ENCODE measurements at places on chromosomes 2 and 18.

- DNase-seq: peak; percentile 12
Measured at GRCh38 chr2:217248312-217248935, 388.6 kb upstream of the TNP1 start.

GRCh38 chr2:205650450-205650849 lies 31.9 kb upstream of the NRP2 start:
- DNase-seq: no peak

GRCh38 chr18:70428439-70428838 lies 139.6 kb downstream of the SOCS6 start:
- DNase-seq: no peak

DNA sequence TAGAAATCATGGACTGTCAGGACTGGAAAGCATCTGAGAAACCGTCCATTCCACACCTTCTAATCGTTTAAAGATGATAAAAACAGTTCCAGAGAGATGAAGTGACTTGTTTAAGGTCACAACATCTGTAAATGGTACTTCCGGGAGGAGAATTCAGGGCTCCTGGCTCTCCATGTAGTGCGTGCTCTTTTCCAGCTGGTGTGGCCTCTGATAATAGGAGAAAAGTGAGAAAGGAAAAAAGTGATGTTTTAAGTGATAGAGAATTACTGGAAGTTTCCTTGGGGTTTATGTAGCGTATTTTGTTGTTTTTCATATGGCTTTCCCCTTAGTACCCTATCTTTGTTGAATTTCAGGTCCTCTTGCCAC lies 663 bp downstream of the C2orf49 start:
- DNase-seq: peak; percentile 20

- DNase-seq: no peak
Measured at GRCh38 chr18:39481281-39481680, 1915.7 kb upstream of the CELF4 start.

DNA sequence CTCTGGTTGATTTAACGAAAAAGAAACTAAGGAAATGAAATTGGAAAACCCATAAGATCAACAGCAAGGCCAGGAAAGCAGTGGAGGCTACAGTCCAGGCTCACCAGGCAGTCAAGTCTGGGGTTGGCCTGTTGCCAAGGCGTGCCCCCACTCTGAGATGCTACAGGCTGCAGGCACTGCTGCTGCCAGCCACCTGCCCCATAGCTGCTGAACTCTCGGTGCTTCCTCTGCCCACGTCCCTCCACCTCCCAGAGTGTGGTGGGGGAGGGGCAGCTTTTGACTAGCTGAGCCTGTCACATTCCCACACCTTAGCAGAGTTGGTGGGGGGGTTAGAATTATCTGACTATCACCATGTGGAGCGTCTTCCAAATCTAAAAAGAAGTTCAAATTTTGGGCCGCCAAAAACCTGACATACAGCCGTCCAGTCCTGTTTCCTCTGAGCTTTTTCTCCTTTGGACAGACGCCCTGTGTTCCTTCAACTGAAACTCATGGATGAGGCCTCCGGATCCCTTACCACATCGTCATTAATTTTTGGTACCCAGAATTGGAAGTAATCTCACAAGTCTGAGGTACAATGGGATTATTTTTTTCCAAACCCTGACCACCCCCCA lies 3.9 kb upstream of the SH3RF3 start:
- DNase-seq: no peak

- DNase-seq: no peak
Measured at GRCh38 chr2:130890941-130891669, 54.4 kb downstream of the ARHGEF4 start.

DNA sequence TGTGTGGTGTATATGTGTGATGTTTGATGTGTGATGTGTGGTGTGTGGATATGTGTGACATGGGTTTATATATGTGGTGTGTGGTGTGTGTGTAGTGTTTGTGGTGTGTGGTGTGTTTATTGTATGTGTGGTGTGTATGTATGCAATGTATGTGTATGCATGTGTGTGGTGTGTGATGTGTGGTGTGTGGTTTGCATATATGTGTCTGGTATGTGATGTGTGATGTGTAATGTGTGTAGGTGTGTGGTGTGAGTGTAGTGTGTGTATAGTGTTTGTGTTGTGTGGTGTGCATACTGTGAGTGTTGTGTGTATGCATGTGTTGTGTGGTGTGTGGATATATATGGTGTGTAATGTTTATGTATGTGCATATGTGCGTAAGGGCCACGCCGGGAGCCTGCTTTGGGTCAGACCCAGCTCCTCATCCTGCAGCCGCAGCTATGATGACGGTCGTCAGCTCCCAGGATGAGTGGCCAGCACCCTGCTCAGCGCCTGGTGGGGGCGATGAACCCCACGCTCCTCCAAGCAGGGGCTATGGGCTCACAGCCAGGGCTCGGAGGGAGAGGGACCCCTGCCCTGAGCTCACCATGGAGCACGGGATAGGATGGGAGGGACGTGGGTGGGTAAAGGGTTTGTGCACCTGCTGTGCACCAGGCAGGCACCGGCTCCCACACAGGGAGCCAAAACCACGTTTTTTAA lies 331.3 kb downstream of the EIPR1 start:
- DNase-seq: no peak

GRCh38 chr2:142286618-142287017 lies 155.8 kb upstream of the LRP1B start:
- DNase-seq: peak; percentile 73

- no peak for DNase-seq
Measured at GRCh38 chr18:38789141-38789540, 1223.5 kb upstream of the CELF4 start.

GRCh38 chr18:36377626-36378025 lies 80.1 kb downstream of the FHOD3 start:
- DNase-seq: peak; percentile 68

DNA sequence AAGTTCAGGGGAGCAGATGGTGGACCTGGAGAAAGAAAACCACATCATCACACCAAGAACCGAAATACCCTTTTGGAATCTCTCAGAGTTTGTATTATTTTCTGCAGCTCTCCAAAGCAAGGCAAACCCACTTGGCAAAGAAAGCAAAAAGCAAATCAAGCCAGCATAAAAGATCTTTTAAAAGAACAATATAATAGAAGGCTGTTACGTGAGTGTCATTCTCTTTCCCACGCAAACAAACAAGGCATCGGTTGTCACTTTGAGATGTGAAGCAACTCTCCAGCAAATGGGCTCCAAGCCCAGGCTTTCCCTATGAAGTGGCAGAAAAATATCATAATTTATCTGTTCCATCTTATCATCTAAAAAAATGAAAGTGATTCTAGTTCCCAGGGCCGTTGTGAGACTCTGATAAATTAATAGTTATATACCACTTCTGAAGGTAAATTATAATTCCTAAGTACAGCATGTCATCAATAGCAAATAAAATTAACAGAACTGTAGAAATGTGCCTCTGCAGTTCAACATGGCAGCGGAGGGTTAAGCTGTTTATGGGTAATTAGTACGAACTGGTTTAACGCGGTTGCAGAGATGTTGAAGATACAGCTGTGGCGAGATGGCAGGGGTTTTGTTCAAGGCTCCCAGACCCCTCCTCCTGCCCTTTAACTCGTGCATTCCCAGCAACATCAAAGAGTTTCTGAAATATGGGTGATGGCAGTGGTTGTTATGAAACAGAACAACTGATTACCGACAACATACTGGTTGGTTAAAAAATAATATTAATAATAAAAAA lies 89.2 kb downstream of the EPHA4 start:
- DNase-seq: no peak

GRCh38 chr2:130376433-130377293 lies 20.8 kb downstream of the PTPN18 start:
- no peak for DNase-seq

GRCh38 chr2:210363261-210363660 lies 48.3 kb upstream of the MYL1 start:
- peak; percentile 20 for DNase-seq

DNA sequence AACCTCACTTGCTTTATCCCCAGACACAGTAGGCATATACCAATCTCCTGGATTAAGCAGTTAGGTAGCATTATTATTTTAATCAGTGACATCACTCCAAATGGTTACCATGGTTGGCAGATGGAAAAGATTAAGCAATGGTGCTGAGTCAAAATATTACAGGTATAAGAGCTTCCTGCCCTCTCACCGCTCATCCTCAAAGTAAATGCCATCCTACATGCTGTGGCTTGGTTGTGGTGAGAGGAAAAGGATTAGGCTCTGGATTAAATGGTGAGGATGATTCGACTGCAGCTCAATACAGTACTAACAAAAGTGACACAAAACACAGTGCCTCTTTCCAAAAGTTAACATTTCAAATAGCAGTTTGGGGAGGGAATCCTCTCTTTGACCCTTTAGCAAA lies 108.9 kb upstream of the ACAA2 start:
- peak; percentile 32 for DNase-seq

GRCh38 chr2:182473635-182474034 lies 46.8 kb upstream of the PDE1A start:
- no peak for DNase-seq

GRCh38 chr18:48848641-48849143 lies 102.1 kb downstream of the SMAD7 start:
- DNase-seq: no peak

DNA sequence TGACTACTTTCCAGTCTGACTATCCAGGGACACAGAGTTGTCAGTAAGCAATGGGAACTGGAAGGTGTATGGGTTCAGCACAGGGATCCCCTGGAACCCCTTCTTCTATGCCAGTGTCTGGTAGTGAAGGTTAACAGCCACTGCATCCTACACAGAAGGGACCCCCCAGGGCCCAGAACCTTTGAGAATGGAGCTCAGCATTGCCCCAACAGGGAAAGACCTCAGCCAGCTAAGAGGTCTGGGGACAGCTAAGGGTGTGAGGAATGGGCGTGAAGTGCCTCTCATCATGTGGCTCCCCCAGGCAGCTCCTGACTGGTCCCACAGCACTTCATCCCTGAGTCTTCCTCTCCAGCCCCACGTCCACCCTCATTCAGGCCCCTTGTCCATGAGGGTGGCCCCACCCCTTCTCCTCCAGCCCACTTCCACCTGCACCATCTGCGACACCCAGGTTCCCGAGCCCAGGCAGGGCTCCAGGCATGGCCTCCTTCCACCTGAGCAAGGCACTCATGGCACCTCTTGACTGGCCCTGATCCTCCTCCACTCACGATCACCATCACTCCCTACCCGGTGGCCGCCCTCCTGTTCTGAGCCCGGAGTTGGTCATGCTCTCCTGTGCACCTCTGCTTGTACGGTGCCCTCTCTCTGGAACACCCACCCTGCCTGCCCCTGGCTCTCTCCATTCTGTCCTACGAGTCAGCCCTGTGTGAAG lies 77.1 kb downstream of the SFXN5 start:
- no peak for DNase-seq

GRCh38 chr18:33146014-33146413 lies 294.5 kb downstream of the CCDC178 start:
- DNase-seq: no peak

DNA sequence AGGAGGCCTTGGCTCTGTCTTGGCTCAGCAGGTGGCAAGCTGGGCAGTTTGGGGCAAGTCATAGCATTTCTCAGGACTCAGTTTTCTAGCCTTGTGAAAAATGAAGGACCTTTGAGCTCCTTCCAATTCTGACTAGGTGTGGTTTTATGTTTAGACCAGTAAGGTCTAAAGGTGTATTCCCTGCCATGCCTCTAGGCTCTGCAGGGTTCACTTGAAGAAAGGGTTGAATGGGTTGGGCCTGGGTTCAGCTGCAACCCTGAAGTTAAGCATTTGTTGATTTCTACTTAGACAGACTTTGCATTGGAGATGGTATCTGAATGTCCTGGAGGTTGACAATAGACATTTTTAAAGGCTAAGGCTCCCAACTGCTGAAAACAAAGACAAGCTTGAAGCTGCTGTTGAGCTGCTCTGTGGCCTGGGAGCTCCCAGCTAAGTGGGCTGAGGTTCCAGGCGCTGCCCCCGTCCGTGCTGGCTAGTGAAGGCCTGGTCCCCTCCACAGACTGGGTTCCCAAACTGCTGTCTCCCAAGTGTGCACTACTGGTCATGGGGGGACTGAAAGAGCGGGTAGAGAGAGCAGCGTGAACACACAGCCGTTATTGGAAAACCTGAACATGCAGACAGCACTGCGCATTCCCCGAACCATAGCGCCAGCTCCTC lies 100.7 kb upstream of the SMAD7 start:
- no peak for DNase-seq

DNA sequence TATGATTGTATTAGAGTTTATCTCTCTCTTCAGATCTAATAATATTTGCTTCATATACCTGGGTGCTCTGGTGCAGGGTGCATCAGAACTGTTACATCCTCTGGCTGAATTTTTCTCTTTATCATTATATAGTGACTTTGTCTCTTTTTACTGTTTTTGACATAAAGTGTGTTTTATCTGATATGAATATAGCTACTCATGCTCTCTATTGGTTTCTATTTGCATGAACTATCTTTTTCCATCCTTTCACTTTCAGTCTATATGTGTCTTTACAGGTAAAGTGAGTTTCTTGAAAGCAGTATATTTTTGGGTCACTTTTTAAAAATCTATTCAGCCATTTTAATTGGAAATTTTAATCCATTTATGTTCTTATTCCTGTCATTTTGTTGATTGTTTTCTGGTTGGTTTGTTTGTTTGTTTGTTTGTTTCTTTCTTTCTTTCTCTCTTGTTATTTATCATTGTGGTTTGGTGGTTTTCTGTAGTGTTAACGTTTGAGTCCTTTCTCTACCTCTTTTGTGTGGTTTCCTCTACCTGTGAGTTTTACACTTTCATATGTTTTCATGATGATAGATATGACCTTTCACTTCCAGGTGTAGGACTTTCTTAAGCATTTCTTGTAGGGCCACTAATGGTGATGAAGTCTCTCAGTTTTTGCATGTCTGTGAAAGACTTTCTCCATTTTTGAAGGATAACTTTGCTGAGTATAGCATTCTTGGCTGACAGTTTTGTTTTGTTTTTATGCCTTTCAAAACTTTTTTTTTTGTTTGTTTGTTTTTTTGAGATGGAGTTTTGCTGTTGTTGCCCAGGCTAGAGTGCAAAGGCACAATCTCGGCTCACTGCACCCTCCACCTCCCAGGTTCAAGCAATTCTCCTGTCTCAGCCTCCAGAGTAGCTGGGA lies 54.9 kb downstream of the CCNT2 start:
- DNase-seq: no peak

GRCh38 chr2:101361522-101361921 lies 25.8 kb downstream of the CREG2 start:
- DNase-seq: no peak

DNA sequence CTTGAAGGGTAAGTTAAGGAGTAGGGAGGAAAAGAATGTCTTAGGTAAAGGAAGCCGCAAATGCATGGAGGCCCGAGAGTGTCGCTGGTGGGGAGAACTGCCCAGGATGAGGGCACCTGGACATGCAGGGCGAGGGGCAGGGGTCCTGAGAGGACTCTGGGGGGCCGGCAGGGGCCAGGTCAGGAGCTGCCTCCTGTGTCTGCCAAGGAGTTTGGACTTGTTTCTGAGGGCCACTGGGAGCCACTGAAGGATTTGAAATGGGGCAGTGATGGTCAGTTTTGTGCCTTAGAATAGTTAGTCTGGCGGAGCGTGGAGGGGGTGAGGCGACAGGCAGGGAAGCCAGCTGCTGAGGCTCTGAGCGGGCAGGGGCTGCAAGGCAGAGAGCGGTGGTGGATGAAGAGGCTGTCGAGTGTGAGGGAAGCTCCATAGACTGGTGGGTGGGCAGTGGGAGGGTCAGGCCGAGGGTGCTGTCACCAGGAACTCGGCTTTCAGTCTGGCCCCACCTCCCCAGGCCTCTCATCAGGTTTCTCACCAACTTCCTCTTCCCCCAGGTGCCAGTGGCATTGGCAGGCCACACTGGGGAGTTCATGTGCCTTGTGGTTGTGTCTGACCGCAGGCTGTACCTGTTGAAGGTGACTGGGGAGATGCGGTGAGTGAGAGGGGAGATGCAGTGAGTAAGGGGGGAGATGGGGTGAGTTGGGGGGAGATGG lies 14.7 kb upstream of the SLC4A3 start:
- no peak for DNase-seq

- DNase-seq: peak; percentile 79
Measured at GRCh38 chr2:73983322-73984202, 1.1 kb upstream of the TET3 start.

Data from NCI-H82 (cell line).